ENCODE measurements at places on chromosomes 5 and 9.

- DNase-seq = peak; percentile 45
Measured at GRCh38 chr5:66307647-66308241, 163.6 kb downstream of the SREK1 start.

- no peak for DNase-seq
Measured at GRCh38 chr9:111038331-111039230, at the start of gene LPAR1. Gene LPAR1, minus strand, starts transcription at chr9:111038470. Its CDS starts 66,353 bp downstream, at chr9:110972117.

DNA sequence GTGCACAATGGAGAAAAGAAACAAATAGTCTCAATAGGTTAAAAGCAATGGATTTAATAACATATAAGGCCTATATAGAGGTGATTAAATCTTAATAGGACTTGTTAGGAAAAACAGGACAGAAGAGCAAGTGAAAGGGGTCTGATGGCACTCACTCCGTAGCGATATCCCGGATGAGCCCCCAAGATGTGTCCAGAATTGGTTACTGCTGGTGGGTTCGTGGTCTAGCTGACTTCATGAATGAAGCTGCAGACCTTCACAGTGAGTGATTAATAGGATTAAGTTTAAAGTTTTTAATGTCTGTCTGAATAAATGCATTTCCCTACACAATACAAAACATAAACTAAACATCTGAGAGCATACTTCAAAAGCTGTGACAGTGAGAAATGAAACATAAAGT, 110.4 kb upstream of the FAM174A start:
- no peak for DNase-seq

- no peak for DNase-seq
Measured at GRCh38 chr5:80569086-80569960, 757 bp downstream of the ANKRD34B start.

DNA sequence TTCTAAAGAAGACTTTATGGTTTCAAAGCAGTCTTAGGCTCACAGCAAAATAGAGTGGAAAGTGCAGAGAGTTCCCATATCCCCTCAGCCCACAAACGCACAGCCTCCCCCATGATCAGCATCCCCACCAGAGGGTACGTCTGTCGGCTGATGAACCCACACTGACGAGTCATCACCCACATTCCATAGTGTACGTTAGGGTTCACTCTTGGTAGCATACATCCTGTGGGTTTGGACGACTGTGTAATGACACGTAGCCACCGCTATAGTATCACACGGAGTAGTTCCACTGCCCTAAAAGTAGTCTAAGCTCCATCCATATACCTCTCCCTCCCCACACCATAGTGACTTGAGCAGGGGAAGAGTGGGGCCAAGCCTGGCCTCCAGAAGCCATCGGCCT, 135.7 kb upstream of the PHYKPL start:
- no peak for DNase-seq

DNA sequence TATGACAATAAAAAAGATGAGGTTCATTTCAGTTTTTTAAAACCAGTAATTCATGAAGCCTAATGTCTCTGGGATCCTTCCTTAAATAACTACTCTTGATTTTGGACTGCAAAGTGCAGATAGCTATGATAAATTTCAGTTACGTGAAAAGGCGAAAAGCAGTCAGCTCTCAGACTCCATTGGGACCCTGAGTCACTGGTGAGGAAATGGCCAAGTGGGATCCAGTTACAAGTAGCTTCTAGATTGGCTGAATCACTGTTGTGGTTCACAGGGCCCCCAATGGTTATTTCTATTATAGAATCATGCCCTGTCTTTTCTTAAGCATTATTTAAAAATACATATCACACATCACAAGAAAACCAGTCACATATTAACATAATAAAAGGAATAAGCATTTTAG, 31.1 kb upstream of the PPP3R2 start:
- DNase-seq = no peak

DNA sequence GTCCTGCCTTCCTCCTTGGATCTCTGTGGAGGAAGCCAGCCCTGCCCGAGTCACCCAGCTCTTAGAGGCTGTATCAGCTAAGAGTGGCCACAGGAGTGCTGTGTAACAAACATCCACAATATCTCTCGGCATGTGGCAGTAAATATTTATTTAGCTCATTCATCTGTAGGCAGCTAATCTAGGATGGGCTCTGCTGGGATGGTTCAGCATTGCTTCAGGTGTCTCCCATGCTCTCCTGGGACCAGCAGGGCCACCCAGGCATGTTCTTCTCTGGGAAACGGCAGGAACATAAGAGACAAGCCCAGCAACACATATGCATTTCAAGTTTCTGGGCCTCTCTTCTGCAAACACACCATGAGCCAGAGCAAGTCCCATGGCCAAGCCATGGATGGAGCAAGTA, 56.1 kb downstream of the HRH2 start:
- DNase-seq = no peak

DNA sequence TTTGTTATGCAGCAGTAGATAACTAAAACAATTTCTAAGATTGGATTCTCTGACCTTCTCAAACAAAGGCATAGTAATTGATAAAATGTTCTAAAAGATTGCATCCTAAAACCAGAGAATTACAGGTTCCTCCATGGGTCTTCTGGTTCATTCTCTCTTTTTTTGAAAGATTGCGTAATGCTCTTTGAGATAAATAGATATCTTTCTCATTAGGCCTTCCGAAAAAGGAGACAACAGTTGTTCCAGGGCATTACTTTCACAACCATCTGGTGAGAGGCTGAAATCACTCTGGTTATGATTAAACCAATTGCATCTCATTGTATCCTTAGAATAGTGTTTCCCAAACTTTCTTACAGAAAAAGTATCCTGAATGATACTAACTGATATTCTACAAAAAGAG, 174.7 kb upstream of the NREP start:
- no peak for DNase-seq

DNA sequence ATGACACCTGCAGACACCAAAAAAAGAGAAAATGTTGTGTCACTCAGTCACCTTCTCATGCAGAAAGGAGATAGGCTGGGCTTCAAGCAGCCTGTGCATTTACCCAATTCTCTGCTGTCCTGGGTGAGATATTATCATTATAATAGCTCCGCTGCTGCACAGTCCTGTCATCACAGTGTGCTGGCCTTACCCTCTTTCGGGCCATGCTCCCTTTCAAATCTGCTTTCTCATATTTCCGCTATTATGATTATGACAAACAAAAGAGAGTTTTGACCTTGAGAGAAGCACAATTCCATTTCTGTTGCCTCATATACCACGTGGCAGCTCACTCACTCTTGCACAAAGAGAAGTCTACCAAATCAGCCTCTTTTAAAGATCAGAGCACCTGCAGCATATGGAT, 1350.1 kb upstream of the ACO1 start:
- DNase-seq = no peak

DNA sequence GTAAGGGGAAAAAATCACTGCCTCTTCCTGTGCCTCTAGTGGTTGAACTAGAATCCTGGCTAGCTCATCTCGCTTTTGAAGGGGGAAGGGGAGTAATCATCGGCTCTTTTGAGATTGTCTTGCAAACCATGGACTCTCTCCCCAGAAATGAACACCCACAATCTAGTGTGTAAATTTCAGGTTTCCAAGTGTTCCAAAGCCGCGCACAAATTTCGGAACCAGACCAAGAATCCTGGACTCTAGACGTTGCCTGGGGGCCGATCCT, 4.9 kb upstream of the FOXE1 start:
- no peak for DNase-seq

GRCh38 chr9:2227144-2227867, 212.2 kb downstream of the SMARCA2 start:
- DNase-seq = no peak

GRCh38 chr5:2288466-2288865, 405.7 kb upstream of the IRX4 start:
- no peak for DNase-seq

- DNase-seq = no peak
Measured at GRCh38 chr5:82150559-82150958, 127.6 kb downstream of the RPS23 start.

DNA sequence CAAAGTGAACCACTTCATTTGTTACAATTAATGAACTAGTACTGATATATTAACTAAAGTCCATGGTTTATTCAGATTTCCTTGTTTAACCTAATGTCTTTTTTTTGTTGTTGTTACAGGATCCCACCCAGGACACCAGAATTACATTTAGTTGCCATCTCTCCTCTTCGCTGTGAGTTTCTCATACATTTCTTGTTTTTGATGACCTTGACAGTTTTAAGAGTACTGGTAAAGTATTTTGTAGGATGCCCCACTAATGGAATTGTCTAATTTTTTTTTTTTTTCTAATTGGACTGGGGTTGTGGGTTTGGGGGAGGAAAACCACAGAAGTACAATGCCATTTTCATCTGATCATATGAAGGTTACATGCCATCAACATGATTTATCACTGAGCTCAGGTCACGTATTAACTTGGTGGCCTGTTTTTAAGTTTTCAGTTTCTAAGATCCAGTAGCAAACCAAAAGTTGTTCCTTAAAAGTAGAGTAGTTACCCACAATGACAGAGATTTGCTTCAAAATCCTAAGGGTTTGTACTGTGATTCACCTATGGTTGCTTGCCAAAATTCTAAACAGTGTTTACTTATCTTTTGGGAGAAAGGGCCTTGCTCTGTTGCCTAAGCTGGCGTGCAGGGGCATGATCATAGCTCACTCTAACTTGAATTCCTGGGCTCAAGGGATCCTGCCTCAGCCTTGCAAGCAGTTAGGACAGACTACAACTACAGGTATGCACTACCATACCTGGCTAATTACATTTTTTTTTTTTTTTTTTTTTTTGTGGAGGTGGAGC, 4.5 kb upstream of the OTULIN start:
- DNase-seq = no peak

- DNase-seq = no peak
Measured at GRCh38 chr5:102691434-102691833, 63.7 kb upstream of the PAM start.

DNA sequence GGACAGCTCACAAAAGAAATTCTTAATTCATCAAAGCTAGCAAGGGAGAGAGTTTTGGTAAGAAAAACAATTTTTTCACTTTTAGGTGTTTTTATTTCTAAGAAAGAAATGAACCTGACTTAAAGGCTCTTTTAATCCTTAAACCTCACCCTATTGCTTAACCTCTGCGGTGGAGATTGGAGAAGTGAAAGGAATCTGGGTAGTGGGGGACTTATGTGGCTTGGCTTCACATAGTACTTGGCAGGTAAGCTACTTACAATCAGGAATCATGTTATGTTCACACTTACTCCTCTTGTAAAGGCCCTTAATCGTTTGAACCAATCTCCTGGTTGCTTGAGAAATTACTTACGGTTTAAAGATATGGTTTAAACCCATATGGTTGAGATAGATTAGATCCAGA, 104.8 kb downstream of the ISOC1 start:
- DNase-seq = no peak

DNA sequence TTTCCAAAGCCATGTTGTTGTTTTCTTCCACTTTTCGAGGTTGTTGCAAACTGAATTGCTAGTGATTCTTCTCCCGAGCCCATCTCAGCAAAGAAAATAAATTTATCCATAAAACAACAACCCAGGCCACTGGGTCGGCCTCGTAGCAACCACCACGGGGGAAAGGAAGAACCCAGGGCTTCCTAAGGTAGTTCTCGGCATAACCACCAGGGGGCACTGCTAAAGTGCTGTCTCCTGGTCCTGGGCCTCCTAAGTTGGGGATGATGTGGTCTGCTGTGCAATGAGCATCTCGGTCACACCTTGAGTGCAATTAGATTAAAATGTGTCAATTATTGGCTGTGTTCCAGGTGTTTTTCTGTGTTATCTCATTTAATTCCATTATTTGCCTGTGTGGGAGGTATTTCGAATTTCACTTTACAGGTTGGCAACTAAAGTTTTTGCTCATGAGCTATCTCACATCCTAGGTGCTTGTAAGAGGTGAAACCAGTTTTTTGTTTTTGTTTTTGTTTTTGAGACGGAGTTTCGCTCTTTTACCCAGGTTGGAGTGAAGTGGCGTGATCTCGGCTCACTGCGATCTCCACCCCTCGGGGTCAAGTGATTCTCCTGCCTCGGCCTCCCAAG, 102.8 kb upstream of the DAP start:
- peak; percentile 10 for DNase-seq

DNA sequence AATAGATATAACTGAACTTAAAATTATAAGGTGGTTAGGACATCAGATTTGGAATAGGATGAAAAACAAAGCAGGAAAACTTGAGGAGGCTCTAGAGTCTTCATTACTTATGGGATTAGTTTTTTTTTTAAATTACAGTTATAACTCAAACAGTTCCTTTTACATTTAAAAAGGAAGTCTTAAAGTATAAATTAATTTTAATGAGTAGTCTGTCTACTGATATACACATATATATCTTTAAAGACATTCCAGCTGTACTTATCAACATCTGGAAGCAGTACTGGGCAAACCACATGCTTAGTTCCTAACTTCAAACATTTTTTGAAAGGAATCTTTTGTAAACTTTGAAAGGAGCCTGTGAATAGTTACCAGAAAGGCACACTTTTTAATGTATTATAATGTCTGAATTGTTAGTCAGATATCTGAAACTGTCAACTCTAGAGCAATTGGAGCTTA, 6.0 kb downstream of the ACTBL2 start:
- DNase-seq = no peak

DNA sequence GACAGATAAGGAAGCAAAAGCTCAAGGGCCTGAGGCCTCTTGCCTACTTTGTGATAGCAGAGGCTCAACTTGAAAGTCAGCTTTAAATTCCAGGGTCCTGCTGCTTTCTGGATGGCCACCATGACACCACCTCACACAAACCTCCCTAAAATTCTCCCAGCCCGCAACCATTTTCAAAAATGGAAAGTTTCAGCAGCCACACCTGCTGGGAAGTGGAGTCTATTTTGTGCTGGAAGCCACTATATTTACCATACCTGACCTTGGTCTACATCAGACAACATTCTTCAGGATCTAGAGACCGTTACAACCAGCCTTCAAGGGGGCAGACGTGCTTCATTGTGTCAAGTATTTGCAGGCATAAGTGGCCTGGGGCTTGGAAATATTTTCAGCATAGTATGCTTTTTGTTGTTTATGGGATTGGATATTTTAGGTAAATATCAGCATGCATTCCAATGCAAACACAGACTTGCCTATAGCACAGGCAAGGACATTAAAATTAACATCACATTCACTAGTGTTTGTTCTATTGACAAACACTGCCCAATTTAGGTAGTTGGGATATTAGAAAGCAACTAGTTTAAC, 50.9 kb downstream of the BOD1 start:
- DNase-seq = no peak

DNA sequence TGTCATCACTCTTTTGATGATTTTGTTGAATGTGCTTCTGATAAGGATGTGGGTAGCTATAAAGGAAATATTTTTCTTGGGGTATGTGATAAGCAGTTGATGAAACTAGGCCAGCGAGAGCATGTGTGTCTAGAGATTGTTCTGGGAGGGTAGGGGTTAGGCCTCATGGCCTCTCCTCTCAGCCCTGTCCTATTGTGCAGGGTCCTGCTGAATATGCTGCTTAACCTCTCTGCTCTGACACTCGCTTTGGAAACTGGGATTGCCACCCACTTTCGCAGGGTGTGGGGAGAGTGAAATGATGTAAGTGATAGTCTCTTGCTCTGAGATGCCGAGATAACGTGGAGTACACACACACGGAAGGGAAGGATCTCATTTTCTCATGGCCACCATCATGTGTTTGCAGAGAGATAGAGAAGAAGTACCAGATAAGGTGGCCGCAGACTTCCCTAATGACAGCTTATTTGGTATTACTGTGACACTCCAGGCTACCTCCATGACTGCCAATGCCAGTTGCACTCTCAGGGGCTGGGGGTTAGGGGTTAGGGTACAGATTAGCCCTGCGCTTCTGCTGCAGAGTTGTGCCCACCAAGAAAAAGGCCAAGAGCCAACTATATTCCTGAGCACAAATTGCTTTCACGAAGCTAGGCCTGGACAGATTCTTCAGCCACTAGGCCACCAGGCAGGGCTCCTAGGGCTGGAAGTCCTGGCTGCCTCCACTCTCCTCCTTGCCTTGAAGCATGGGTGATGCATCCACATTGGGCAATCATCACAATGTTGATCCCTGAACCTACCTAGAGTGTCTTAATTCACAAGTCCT, 25.2 kb upstream of the TNFAIP8 start:
- DNase-seq = no peak

Data from cerebellum (tissue), 4 donors.